ENCODE measurements at places on chromosomes 3 and 15.

DNA sequence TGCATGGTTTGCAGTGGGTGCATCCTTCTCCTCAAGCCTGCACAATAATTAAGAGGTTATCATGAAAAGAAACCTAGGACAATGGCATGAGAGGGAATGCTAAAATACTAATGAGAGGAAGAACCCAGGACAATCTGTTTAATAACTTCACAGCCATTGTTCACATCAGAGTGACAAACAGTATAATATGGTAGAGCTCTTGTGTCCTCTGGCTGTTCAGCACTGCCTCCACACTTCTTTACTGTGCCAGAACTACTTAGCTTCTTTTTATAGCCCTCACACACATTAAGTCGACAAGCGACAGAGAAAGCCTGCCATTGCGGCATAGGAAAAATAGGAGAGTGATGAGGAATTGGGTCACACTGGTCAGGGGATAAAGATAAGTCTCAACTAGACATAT lies 65.0 kb upstream of the MEIS2 start:
- no peak for DNase-seq

DNA sequence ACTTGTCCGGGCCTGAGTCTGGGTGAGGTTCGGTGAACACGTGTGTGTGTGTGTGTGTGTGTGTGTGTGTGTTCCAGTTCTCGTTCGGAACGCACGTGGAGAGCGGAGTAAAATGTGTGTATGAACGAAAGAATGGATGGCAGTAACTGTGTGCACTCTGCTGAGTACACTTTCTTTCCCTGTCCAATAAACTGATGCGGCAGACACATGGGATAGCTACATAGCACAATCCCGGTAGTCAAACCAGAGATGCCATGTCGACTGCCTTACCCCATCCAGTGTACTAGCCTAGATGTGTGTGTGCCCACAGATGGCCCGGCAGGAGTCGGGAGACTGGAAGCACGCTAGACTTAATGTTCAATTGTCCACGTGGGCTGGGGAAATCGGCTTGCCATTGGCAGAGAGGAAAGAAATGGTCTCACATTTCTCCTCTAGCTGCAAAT lies 507 bp upstream of the GOLIM4 start:
- DNase-seq = peak; percentile 86

GRCh38 chr3:79844176-79844575 lies 76.4 kb upstream of the ROBO1 start:
- no peak for DNase-seq

GRCh38 chr3:94175677-94176076 lies 112.8 kb downstream of the NSUN3 start:
- no peak for DNase-seq

DNA sequence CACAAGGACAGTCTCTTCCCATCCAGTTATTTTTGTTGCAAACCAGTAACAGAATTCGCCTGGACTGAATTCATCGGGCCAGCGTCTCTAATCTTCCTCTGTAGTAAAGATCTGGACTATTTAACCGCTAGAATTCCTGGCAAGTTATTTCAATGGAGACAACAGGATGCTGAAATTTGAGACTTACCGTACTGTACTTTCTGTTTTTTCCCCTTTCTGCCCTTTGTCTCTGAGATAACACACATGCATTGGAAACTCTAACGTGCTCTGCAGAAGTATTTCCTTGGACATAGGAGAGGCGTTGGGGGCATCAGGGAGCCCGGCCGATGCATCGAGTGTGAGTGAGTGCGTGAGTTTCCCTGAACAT lies 61.5 kb downstream of the ASB7 start:
- DNase-seq = no peak

- DNase-seq = peak; percentile 71
Observed at GRCh38 chr3:122642935-122643334, 37.7 kb upstream of the PARP14 start.

DNA sequence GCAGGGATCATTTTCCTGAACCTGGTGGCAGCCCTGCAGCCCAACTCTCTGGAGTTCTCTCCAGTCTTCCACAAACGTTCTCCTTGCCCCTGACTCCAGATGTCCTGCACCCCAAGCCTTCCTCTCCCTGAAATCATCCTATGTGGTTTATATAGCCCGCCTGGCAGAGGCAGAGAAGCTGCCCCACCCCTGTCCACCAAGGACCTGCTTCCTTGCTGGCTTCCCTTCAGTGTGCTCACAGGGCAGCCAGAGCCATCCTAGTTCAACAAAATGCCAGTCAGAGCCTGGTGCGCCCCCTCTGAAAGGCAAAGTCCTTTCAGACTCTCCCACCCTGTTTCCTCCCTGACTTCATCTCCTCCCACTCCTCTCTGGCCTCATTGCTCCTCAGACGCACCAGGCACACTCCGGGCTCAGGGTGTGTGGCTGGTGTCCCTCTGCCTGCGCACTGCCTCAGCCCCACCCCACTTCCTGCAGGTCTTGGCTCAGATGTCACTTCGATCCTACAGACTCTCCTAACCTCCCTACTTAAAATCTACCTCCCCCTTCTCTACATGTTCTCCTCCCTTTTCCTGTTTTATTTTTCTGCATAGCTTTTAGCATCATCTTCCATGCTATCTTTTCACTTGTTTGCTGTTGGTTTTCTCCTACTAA lies 5.9 kb downstream of the KBTBD13 start:
- DNase-seq = no peak

DNA sequence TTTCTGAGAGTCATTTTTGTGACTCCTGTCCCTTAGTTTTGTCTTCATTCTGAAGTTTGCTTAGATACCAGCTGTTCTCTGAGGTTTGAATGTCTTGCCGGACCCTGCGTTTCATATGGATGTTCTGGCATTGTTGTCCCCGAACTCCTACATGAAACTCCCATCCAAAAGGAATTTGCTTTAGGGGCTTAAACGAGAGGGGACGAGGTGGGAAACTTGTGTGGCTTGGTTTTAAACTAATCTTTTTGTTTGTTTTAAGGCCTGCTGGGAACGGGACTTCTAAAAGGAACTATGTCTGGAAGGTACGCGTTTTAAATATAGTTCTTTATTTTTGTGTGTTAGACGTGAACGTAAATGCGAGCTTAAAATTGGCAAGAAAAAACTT lies 679 bp downstream of the RPL35A start:
- no peak for DNase-seq

DNA sequence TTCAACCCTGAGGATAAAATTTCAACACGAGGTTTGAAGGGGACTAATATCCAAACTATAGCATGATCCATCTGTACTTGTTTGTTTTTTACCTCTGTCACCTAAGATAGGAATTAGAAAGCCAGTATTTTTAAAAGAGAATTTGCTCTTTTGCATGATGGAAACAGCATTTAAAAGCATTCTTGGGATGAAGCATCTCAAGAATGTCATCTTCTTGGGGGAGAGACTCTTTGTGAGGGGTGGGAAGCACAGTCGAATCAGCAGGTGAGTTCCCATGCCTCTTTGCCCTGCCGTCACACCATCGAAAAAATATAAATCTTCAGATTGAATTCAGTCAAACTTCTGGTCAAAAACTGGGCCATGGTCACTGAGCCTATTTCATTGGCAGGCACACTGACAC lies 55.3 kb upstream of the BCHE start:
- DNase-seq = no peak

- DNase-seq = no peak
Observed at GRCh38 chr3:97340940-97341339, 423.6 kb upstream of the ARL6 start.

DNA sequence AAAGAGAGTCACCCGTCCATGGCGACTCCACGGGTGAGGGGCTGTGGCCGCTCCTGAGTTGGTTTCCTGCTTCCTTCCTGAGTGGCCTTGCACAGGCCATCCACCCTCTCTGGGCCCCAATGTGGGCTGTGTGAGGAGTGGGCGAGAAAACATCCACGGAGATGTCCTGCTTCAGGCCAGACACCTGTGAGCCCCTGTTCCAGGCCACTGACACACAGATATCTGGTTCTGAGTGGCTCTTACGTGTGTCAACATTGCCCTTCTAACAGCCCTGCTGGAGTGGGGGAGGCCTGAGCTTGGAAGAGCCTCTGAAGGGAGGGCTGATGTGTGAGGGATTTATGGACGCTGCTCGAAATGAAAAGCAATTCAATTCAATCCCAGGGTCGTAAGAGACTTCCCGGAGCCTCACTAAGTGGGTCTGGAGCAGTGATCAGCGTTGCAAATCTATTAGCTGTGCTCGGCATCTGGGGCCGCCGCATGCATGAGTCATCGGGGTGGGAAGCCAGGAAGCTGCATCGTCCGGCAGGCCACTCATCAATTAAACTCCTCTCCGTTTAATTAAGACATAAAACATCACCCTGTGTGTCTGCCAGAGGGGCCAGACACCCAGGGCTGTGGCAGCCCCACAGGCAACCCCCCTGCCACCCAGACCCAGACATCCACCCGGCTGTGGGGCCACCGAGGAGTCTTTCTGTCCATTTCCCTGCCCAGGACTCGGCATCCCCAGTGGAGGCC lies 20.0 kb upstream of the PRR23E start:
- DNase-seq = no peak

- no peak for DNase-seq
Observed at GRCh38 chr15:85741662-85742061, 53.1 kb downstream of the KLHL25 start.

GRCh38 chr3:66480666-66481065 lies 20.2 kb downstream of the LRIG1 start:
- peak; percentile 6 for DNase-seq

DNA sequence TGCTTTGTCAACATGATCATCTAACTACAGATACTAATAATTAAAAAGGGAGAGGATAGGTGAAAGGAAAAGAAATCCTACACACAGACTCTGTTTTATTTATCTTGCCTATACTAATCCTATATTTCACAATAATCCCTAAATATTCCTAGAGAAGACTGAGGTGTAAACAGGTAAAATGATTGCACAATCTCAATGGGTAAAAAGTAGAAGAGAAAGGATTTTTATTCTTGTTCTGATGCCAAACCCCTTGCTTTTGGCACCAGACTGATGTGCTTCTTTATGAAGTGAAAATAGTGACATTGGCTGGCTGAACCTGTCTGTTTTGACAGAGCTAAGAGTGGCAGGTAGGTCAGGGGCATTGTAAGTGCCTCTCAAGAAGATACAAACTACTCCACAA lies 101.9 kb upstream of the ZPLD1 start:
- no peak for DNase-seq

DNA sequence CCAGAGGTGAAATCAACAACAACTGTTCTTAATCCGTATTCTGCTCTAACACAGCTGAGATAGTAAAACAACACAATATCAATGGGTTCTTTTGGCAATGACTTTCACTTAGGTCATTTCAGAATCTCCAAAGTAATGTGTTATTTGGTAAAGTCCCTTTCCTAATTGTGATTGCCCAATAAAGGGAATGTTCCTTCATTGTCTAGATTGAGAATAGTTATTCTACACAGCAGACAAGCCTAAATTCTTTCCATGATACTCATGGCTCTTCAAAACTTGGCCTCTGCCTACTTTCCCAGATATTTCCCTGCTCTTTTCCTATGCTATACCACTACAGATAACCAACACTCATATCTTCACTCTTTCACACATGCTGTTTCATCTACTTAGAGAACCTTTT lies 219.8 kb downstream of the FMN1 start:
- DNase-seq = no peak

- no peak for DNase-seq
Observed at GRCh38 chr3:43523454-43524053, 98.3 kb downstream of the ANO10 start.

- peak; percentile 88 for DNase-seq
Observed at GRCh38 chr3:184133840-184134745, 1.1 kb upstream of the EIF2B5 start.

DNA sequence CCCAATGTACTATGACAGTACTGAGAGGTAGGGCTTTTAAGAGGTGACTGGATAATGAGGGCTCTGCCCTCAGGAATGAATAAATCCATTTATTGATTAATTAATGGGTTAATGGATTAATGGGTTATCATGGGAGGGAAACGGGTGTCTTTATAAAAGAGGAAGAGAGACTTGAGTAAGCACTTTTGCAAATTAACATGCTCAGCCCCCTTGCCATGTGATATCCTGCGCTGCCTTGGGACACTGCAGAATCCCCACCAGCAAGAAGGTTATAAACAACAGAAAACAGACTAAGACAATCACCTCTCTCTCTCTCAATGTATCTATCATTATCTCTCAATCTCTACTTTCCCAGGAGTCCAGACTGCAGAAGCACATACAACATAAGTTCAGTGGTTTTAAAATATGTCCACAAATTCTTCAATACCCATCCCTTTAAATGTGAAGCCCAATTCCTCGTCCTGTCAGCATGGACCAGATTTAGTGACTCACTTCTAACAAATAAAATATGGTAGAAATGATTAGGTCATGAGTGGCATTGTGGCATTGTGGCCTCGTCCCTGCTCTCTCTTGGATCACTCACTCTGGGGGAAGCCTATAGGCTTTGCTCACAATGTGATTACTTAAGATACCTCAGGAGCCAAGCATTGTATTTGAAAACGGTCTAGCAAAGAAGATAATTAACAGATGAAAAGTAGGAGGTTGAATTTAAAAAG lies 40.0 kb upstream of the IL12A start:
- no peak for DNase-seq

GRCh38 chr15:101243420-101243819 lies 8.4 kb downstream of the CHSY1 start:
- peak; percentile 30 for DNase-seq

DNA sequence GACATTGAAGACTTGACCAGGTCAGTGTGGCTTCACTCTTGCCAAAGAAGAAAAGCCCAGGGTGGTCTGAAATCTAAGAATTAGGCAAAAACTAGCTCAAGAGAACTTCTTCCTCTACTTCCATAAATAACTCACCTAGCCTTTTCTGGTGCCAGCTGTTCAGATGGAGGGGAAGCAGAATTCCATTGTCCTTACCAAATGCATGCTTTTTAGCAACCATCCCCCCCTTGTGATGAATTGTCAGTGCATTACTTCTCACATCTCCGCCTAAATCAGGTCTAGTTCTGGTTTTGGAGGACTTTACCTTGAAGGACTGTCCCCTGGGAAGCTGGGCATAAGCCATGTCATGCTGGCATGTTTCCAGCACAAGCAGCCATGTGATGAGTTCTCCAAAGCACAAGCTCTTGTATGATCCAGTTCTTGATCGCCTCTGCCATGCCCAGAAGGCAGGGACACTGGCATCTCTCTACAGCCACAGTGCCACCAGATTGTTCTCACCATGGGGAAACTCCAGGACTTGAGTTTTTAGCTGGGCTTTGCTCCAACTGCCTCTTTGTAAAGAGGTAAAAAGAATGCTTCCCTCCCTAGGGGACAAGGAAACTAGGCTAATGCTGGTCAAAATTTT lies 96.4 kb upstream of the IL12A start:
- DNase-seq = no peak

DNA sequence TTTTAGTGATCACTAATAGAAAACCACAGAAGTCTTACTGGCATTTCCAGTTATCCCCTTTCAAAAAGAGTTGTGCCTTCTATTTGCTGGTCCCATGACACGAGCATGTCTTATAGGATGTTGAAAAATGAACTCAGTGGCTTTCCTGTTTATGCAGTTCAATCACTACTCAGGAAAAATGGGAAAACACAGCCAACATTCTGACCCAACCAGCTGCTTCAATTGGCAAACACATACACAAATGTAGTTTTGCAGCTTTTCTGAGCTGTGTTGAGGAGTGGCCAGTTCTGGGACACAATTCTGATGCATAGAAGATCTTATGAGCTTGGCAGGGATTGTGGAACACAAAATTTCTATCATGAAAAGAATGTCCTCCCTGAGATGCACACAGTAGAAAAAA lies 40.3 kb downstream of the FSTL1 start:
- no peak for DNase-seq

GRCh38 chr15:81880314-81880713 lies 165.5 kb downstream of the MEX3B start:
- no peak for DNase-seq
